Activated CD4-positive, alpha-beta T cell treated with anti-CD3 and anti-CD28 coated beads, Interleukin-2, amount 50 U/mL, for 48 hours (primary cell): ENCODE measurements at places on chromosomes 7 and 10.

GRCh38 chr10:107434201-107434600 is 269.7 kb upstream of the SORCS1 start:
- no peak for DNase-seq

DNA sequence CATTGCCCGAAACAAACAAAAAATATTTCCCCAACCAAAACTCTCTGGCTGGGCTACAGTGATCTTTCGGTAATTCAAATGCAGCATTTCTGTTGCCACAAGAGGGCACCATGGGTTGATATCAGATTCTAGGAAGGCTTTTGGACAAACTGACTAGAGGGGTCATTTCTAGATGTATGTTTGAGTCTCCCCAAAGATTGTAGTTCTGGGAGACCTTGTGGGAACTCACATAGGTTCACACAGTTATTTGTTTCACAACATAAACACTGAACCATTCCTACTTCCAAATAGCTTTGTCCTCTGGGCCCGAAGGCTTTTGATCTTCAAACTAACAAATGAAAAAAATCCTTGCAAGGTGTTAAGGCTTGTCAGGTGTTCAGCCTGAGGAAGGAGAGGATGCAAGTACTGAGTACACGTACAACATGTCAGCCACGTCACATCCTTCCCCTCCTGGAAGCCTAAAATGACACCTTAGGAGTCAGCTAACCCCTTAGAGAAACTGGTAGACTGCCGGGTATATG is 37.0 kb upstream of the IL15RA start:
- no peak for DNase-seq

DNA sequence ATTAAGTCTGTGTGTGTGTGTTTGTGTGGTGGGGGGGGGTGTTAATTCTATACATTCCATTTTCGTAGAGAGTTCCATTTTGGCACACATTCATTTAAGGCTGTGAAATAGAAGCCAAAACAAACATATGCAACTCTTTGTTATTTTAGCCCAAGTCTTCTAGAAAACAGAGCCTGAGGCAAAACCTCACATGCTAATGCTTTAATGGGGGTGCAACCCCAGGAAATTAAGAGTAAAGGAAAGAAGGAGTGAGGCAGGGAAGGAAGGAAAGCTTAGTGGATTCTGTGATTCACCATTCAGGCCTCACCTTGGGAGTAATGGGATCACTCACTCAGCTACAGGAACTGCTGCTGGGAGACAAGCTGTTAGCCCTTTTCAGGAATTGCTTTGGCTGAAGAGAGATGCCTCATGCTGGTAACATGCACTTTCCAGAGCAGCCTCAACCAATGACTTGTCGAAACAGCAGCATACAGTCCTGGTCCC is 73.0 kb upstream of the CTTNBP2 start:
- DNase-seq, result no peak

GRCh38 chr7:152553671-152554317 is 118.0 kb upstream of the KMT2C start:
- no peak for DNase-seq

DNA sequence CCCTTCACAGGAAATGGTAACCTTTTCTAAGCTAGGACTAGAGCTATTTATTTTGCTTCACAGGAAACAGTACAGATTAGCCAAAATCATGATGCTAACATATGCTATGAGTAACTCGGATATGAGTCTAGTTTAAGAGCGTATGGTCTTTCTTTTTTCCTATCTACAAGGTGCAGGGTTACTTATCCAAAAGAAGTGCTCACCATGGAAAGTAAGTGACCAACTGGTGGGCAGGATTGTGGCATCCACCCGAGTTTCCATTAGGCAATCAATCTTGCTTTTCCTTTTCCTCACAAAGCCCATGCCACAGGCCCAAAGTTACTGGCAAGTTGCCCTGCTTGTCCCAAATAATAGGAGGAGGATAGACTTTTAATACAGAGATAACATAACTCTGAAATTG is 765.1 kb upstream of the POM121L12 start:
- no peak for DNase-seq

- no peak for DNase-seq
Measured at GRCh38 chr10:63376560-63377304, 89.0 kb downstream of the JMJD1C start.

DNA sequence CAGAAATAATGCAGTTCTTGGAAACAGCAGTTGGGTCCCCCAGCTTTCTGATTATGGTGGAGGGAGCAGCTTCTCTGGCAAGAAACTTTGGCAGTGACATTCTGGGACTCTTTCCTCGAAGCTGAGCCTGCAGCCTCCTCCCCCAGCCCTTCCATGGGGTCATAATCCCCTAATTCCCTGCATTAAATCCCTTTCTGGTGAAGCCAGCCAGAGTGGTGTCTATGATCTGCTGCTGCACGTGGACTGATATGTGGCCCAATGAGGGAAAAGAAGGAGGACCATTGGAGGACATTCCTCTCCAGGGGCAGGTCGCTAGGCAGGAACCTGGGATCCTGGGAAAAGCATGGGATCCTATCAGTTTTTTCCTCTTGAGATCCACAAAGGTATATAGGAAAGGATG is 470.5 kb downstream of the RPS24 start:
- no peak for DNase-seq

DNA sequence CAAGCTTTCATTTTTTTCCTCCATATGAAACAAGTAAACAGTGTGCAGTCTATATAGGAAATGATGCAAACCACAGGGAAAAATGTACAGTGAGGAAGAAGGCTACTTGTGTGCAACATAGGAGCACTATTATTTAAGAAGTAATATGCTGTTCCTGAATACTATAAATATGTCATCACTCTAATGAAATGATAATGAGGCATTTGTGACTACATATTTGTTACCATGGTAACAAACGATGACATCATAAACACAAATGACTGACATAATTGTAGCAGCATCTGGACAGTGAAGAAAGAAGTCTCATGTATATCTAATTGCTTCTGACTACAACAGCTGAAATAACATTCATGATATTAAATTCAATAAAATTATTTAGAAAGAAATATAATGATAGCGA is 164.8 kb downstream of the C7orf25 start:
- DNase-seq, result no peak

GRCh38 chr7:3937605-3938004 is 636.6 kb downstream of the SDK1 start:
- no peak for DNase-seq

GRCh38 chr7:94104301-94104700 is 100.1 kb upstream of the BET1 start:
- DNase-seq, result no peak

DNA sequence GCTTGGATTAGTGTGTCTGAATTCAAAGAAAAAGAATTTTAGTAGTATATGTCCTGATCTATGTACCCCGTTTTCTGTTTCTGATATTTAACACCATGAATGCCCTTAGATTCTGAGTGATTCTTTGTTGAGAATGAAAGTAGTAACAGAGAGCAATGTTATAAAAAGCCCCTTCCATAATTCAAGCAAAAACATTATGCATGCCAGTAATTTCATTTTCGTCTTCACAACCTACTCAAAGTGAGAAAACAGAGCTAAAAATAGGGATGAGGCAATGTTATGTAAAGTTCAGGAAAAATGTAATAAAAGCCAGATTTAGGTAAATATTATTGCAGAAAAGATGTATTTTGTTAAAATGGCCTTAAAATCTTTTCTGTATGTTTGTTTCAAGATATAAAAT is 28.1 kb downstream of the PTPRZ1 start:
- DNase-seq, result no peak
